ENCODE measurements at places on chromosomes 7 and 10.

DNA sequence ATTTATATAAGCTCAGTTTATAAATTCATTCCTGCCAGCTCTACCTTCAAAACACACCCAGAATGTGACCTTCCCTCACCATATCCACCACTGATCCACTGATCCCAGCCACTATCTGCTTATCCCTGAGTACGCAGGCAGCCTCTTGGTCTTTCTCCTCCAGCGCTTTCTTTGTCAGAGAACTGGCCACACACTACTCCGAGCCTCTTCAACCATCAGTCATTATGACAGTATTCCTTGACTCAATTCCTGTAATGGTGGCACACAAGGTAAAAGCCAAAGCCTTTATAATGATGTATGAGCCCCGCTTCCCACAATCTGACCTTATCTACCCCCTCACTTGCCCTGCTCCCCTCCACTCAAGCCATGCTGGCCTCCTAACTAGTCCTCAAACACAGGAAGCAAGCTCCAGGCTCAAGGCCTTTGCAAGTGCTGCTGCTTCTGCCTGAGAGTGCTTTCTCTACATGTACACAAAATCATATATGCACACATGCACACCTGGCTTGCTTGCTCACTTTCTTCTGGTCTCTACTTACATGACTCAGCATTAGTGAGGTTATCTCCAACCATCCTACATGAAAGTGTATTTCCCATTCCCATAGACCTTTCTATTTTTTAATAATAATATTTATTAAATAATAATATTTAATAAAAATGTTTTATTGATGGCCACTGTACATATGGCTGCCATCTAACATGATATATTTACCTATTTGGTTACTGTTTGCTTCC lies 150.4 kb upstream of the FEZF1 start:
- no peak for DNase-seq

- peak; percentile 17 for DNase-seq
These were observed 3.8 kb upstream of the ADAMTS14 start for GRCh38 chr10:70668454-70668970.

DNA sequence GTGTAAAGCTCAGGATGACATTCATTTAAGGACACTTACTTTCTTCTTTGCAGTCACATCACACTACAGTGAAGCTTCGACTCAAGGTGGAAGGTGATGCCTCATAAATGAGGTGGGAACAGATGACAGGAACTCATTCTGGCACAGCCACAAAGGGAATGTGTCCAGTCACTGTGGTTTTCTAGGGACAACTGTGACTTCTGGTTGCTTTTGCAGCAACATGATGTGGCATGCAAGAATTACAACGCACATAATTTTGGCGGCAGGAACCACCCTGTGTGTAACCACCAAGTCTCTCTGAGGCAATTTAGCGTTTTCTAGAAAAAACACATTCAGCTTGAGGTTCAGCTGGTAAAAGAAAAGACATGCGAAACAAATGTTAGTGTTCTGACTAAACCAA lies 32.0 kb upstream of the FERD3L start:
- no peak for DNase-seq

GRCh38 chr10:80528185-80528700 lies 9.5 kb upstream of the SH2D4B start:
- DNase-seq, result no peak

- peak; percentile 73 for DNase-seq
These were observed 1.3 kb downstream of the STK17A start for GRCh38 chr7:43584195-43584586.

DNA sequence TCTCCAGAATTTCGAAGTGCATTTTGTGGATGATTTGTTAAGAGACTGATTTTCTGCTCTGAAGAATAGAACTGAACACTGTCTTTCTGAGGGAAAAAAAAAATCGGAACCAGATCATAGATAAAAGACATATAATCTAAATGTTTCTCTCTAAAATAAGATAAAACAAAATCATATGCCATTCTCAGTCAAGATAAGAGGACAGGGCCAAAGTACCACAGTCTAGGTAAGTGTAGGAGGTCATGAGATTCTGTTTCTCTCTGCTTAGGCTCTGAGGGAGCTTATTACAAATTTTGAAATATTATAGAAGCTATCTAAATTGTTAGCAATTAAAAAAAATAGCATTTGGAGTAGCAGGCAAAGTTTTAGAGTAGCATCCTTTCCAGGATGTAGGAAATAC lies 702 bp upstream of the AOAH start:
- no peak for DNase-seq

GRCh38 chr10:60846173-60846572 lies 67.9 kb downstream of the CDK1 start:
- DNase-seq, result peak; percentile 56

- DNase-seq, result peak; percentile 77
These were observed 34.6 kb downstream of the AGK start for GRCh38 chr7:141585592-141586510.

All from fibroblast of the aortic adventitia (primary cell).